ENCODE measurements at places on chromosomes 3 and 15.

GRCh38 chr15:43242616-43243015 is 21.8 kb upstream of the EPB42 start:
- no peak for DNase-seq

- no peak for DNase-seq
Observed at GRCh38 chr3:36944641-36945270, at the start of gene TRANK1. Gene TRANK1 (minus strand): TSS chr3:36945054. CDS start chr3:36944809, 245 bp downstream.

GRCh38 chr3:184781801-184782200 is 30.2 kb upstream of the VPS8 start:
- no peak for DNase-seq

GRCh38 chr3:191382661-191383060 is 52.3 kb upstream of the UTS2B start:
- peak; percentile 19 for DNase-seq

DNA sequence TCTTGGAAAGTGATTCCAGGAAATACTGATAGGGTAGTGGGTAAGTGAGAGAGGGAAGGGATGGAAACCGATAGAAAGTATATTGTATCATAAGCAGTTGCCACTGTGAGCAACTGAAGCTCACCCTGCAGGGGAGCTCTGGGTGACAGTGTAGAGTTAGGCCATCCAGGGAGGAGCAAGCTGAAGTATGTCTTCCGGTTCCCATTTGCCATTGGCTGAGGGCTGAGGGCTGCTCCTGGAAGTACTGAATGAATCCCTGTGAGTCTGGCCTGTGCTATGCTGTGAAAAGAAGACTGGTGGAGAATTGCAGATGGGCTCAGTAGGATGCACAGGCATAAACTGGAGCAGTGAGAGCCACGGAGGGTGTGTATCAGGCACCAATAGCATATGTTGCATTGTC is 348.3 kb downstream of the MFSD1 start:
- DNase-seq: no peak

Data from MV-4-11 (cell line).